ENCODE measurements at places on chromosomes 12 and 14.

DNA sequence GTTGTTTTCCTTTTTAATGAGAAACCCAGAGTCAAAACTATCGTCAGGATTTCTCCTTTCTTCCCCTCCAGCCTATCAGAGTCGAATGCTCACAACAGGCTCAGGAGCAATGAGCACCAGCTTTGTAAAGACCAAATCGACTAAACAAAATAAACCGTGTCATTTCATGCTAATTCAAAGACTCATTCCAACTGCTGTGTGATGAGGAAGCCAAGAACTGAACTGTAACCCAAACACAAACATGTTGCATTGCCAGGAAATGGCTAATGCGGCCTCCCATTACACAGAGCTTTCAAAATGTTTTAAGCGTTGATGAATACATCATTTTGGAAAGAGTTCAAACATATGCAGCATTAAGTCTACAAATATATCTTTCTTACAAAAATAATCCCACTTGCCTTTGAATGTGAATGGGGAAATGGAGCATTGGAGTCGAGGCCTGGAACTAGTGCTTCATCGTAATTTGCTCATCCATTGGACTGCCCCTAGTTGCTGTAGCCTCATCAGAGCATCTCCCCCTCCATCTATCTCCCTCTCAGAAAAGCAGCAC, 349.5 kb downstream of the GXYLT1 start:
- DNase-seq: peak; percentile 63

DNA sequence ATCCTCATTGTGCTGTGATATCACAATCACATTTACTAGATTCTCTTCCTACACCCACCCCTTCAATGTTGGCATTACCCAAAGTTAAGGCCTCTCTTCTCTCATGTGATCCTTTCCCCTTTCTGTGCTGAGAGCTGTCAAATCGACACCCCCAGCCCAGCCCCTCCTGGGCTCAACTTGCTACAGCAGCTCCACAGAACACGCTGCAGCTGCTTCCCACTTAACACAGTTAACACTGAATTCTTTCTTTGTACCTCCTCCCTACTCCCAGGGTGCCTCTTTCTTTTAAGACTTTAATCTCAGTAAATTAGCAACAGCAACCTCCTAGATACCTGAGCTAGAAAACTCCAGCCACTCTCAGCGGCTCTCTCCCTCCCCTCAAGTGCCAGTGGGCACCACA, 17.8 kb downstream of the SPTB start:
- DNase-seq: no peak

DNA sequence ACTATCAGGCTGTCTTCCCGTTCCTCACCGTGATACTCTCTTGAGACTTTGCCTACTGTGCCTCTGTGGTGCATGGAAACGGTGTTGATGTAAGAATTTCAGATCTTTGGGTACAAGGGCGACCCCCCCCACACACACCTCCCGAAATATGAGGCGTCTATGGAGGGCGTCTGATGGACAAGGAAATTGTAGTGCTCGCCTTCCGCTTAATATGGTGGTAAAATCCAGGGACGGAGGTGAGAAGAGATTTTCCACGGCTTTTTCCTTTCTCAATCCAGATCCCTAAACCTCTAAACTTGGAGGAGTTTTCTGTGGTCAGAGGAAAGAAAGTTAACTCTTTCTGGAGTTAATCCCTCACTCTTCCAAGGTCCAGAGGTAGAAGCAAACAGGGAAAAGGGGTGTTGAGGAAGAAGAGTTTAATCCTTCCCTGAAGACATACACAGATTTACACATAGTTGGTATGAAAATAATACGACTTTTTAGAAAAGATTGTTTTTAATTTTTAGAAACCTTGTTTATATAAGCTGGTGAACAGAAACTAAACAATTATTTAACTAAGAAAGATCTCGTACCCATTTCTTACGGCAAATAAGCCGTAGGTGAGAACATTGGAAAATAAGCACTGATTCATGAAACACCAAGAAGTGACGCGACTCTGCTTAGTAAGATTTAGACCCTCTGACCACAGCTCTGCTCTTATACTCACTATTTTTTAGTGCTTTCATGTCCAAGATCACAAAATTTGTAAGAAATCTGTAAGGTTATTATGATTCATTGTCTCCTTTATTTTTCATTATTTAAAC, 23.1 kb upstream of the RNASE12 start:
- no peak for DNase-seq

DNA sequence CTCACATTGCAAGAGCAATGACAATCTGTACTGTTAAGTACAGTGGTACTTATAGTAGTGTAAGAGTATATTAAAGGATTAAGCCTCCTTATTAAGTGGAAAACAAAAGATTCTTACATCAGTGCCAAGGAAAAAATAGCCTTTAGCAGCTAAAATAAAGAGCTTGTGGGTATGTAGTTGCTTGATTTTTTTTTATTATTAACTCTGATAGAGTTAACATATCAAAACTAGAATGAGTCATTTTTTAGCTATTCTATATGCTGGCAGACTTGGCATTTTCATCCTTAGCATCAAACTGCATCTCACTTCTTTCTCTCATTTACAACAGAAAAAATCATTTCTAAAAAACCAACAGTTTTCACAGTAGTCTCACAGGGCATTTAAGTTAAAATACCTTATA, 86.5 kb downstream of the ATP2B1 start:
- no peak for DNase-seq

DNA sequence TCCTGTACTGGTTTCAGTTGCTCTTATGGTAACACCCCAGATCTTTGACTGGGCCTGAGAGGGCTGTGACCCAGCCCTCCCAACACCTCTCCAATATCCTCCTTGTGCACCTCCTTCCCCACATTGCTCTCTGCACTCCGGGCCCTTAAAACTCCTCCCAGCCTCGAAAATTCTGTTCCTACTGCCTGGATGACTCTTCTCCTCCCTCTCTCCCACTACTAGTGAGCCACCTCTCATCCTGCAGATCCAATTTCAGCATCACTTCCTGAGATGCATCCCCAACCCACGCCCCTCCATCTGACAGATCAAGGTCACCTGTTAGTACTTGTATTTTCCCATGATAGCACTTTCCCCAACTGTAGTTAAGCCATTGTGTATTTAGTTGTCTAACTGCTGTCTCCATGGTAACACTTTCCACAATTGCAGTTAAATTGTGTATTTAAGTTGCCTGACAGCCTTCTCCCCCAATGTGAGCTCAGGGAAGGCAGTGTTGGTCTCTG, 11.5 kb upstream of the NT5DC3 start:
- no peak for DNase-seq

DNA sequence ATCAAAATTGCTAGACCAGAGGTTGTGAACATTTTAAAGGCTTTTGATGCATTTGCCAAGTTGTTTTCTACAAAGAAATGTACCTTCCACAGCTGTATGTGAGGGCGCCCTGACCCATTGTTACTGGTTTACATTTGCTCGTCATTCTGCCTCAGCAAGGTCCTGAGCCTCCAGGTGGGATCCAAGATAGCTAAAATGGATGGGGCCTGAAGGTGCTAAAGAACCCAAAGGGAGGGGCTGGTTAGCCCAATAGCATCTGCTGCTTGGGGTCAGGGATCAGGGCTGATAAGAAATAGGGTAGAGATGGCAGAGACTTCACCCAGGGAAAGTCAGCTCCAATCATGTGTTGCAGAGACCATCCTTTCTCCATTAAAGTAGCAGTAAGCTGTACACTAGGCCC, 43.1 kb downstream of the GALNT16 start:
- no peak for DNase-seq

- peak; percentile 92 for DNase-seq
Measured at GRCh38 chr12:57868851-57869268, 22.3 kb upstream of the CTDSP2 start.

GRCh38 chr12:110591451-110592051, 8.4 kb upstream of the PPTC7 start:
- DNase-seq: no peak

DNA sequence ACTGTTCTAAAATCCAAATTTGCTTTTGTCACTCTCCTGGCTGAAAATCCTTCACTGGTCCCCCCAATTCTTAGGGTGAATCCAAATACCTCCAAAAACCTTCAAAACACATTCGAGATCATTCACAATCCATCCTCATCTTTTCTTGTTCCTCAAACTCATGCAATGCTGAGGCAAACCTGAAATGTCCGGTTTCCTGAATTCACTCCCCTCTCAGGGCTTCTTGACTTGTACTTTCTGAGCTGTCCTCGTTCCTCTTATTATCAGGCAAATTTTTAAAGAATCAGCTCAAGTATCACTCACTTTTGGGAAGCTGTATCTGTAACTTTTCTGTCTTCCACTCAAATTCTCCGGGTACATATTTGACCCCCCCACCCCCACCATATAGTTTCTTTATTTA, 84.9 kb upstream of the DUSP6 start:
- DNase-seq: no peak

- no peak for DNase-seq
Measured at GRCh38 chr12:47808574-47809365, 10.9 kb downstream of the HDAC7 start.

DNA sequence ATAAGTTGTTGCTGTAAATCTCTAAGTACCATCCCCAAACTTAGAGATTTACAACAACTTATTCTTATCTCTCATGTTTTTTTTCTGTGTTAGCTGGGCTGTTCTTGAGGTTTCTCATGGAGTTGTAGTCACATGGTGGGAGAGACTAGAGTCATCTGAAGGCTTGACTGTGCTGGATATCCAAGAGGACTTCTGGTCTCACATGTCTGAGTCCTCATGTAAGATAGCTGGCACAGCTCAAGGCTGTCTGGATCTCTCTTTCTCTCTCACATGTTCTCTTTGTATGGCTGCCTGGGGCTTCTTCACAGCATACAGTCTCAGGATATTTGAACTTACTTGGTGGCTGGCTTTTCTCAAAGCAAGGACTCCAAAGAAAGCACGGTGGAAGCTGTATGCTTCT, 63.8 kb downstream of the DACT1 start:
- no peak for DNase-seq

- no peak for DNase-seq
Measured at GRCh38 chr14:38079268-38079667, 128.4 kb upstream of the SSTR1 start.

GRCh38 chr14:65210822-65211182, 108.5 kb upstream of the MAX start:
- no peak for DNase-seq

DNA sequence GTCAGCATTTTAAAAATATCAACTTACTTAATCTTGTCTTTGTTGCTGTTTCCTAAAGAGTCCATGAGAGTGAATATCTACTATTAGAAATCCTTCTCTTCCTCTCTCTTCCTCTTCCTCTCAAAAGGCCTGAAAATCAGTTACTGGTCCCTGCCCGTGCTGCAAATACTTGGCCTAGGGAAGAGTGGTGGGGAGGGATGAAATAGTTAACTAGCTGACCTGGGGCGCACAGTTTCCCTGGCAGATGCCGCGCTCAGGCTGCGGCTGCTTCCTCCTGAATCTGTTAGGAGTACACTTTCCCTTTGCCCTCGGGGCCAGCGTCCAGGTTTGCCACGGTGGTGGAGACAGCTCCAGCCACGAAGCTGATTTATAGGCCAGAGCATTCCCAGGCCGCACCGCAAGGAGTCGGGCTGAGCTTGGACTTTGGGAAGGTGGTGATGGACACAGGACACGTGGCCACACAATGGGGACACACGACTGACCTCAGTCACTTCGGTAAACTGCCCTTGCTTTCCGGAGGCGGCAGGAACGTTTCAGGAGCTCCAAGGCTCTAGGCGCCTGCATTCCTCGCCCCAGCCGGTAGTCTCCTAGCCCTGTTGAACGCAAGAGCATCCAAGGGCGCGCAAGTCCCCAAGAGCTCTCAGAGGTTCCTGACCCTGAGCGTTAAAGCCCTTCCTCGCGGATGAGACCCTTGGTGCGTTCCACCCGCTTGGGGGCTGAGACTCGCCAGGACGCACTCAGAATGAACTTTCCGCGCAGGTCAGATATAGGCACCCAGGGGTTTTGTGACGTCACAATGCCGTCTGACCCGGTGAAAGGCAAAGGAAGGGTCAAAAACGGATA, 7.1 kb upstream of the ASCL1 start:
- no peak for DNase-seq

GRCh38 chr14:68111097-68111852, 291.7 kb downstream of the RAD51B start:
- DNase-seq: no peak

GRCh38 chr14:30656190-30656632, 34.1 kb downstream of the SCFD1 start:
- peak; percentile 5 for DNase-seq

DNA sequence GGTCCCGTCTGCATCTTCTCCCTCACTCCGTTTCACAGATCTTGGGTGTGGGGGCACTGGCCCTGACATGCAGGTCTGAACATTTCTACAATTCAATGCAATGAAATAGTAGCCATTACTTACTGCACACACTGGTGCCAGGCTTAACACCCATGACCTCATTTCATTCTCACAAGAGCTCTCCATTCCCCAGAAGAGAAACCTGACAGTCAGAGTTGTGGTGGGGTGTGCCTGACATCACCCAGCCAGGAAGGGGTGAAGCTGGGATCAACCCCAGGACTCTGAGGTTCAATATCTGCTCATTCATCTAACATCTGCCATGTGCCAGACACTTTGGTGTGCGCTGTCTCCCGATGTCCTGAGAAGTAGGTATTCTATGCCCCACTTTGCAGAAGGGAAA, 34.7 kb downstream of the MVK start:
- DNase-seq: no peak

GRCh38 chr12:111227476-111228420, 141.1 kb downstream of the PHETA1 start:
- DNase-seq: no peak

GRCh38 chr12:53486736-53487487, 12.3 kb downstream of the MAP3K12 start:
- no peak for DNase-seq

- DNase-seq: no peak
Measured at GRCh38 chr12:55908726-55909512, 18.8 kb downstream of the PYM1 start.

Data from NCI-H1694 (cell line).